ENCODE measurements at places on chromosomes 7 and 10.

DNA sequence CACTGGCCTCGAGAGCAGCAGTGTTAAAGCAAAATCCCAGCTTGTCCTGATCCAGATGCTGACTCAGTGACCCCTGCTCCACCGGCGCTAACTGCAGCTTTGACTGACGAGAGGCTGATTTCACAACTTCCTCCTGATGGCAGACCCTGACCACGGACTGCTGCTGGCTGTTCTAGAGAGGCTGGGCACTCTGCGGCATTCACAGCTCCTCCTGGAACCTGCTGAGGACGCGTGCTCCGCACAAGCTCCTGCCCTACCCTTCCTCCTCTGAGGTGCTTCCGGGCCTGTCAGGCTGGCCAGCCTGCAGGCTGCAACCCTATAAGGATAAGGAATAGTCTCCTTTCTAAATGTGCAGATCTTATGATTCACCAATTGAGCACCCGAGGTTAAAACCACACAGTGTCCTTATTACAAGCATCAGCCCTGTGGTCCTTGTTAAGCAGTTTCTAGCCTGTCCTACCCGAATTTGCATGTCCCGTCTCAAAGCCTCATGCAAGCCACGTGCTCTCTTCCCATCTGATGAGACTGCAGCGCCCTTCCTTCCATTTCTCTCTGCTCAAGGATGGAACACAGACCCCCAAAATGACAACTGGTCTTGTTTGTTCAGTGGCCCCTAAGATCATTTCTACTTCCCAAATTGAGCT, 35.5 kb upstream of the NCAPG2 start:
- DNase-seq = no peak

DNA sequence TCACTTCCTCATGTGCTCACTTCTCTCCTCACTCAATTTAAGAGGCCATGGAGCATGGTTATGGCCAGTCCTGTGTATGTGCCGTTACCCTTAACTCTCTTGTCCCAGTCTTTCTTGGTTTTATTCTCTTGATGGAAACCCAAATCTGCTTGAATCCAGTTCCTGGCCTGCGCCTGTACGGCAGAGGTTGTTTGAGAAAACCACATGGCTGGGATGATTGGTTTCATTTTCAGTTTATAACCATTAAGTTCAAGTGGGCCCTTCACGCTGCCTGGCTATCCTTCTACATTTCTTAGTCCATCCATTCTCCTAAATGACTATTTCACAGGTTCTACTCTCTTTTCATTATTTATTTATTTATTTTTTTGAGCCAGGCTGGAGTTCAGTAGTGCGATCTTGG, 1.6 kb upstream of the ZNF239 start:
- DNase-seq = no peak

GRCh38 chr10:27730041-27730440, 15.6 kb downstream of the MKX start:
- no peak for DNase-seq

GRCh38 chr10:109103278-109103677, 820.0 kb downstream of the XPNPEP1 start:
- DNase-seq = no peak

GRCh38 chr7:147411096-147411495, 1179.5 kb upstream of the C7orf33 start:
- DNase-seq = no peak

Measured in activated T-helper 1 cell treated with anti-CD3 and anti-CD28 coated beads, Interleukin-2, amount 50 U/mL, for 16 hours (primary cell).